ENCODE measurements at places on chromosomes 16 and 17.

- DNase-seq, result no peak
These were observed 23.8 kb upstream of the MYH13 start for GRCh38 chr17:10396524-10397163.

- no peak for DNase-seq
These were observed 1.1 kb downstream of the DNASE1 start for GRCh38 chr16:3655396-3656159.

GRCh38 chr16:24871891-24872290 lies 26.1 kb downstream of the SLC5A11 start:
- no peak for DNase-seq

DNA sequence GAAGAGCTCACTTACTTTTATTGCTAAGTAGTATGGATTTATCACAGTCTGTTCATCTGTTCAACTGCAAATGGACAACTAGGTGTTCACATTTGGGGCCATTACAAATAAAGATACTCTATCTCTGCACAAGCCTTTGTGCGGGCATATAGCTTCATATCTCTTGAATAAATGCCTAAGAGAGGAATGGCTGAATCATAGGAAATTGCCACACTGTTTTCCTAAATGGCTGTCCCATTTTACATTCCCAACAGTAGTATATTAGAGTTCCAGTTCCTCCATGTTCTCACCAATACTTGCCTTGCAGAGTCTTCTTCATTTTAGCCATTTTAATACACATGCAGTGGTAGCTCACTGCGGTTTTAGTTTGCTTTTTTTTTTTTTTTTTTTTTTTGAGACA lies 20.5 kb downstream of the NSMCE1 start:
- DNase-seq, result no peak

- no peak for DNase-seq
These were observed 37.2 kb downstream of the KCNJ2 start for GRCh38 chr17:70206361-70207010.

DNA sequence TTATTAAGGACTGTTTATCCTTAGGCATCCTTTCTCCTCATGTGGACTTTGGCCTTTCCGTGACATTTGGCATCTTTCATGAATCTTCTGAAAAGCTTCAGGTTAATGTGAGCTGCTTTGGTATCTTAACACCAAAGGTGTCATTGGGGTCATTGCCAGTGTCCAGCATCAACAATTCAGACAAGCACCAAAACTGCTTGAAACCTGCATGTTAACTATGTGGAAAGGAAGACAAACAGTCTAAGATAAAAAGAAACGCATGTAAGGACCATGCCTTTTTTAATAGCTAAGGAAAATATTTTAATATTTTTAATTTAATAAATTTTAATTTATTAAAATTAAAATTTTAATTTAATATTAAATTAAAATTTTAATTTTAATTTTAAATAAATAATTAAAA lies 7.9 kb downstream of the ALOX12 start:
- no peak for DNase-seq
